ENCODE measurements at places on chromosomes 2 and 18. TPM values are rescaled to one million over a fixed set of nuclear protein-coding genes. Genes with fewer than 3 reads are reported as not detected.

The STARD6 gene
- total RNA-seq, result not detected

The CIAO1 gene
- total RNA-seq, result 151 TPM

The SIX3 gene
- not detected for total RNA-seq

DNA sequence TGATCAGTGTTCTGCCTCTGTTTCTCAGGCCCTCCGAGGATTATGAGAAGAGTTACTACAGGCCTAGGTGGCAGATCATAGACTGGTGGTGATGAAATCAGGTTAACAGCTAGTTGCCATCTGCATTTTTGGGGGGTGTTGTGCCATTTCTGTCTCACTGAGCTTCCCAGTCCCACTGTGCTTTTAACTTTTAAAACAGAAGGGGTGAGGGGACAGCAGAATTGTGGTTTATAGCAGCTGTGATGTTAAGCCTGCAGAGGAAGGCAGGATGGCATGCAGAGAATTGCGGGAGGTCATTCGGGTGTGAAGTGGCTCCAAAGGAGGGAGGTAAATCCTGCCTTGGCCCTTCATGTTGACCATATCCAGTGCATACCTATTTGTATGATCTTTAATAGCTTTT, 5.0 kb downstream of the CAB39 start:
- no peak for DNase-seq

DNA sequence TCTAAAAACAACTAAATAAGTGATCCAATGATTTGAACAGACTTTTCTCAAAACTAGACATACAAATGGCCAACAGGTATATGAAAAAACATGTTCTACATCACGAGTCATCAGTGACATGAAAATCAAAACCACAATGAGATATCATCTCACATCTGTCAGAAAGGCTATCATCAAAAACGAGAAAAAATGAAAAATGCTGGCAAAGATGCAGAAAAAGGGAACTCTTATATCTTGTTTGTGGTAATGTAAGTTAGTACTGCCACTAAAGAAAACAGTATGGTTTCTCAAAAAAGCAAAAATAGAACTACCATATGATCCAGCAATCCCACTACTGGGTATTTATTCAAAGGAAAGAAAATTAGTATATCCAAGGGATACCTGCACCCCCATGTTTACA, 255.3 kb upstream of the FBXO11 start:
- no peak for DNase-seq

All from tibial nerve (tissue), 4 donors.